ENCODE measurements at places on chromosomes 11 and 22.

GRCh38 chr11:77068457-77069335, 1.9 kb downstream of the CAPN5 start:
- DNase-seq = no peak

GRCh38 chr22:32752326-32752725, 49.2 kb upstream of the TIMP3 start:
- DNase-seq = peak; percentile 59

DNA sequence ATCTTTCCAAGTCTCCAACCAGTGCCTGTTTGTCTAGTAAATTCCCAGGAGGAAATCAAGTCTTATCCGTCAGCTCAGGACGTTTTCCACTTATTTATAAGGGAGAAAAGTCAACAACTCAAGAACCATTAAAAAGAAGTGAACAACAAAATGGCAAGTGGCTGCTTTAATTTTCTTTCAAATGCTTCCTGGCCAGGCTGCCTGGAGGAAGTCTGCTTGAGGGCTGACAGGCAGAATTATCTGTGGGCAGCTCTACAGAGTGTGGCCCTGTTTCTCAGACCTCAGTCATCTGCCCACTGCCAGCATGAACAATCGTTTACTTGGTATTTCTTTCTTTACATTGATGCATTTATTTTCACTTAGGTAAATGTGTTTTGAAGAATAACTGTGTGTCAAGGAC, 281.9 kb upstream of the ISX start:
- no peak for DNase-seq

DNA sequence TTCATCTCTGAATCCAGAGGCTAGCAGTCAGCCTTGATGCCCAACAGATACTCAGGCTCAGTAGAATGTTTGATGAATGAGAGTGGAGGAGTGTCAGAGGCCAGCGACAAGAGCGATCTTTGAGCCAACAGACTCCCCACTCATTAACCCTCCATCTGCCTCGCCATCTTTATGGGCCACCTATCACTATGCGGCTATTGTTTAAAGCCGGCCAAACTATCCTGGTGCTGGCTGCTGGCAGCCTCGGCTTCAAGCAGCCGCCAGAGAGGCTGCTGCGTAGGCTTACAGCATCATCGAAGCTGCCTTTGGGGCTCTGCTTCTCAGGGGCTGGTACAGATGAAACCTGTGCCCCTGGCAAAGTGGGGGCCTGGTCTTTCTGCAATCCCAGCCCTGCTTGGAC, 525.6 kb downstream of the INSC start:
- no peak for DNase-seq

GRCh38 chr11:110763249-110764011, 51.2 kb upstream of the ARHGAP20 start:
- DNase-seq = peak; percentile 65

GRCh38 chr11:98069861-98070260, 950.9 kb upstream of the CNTN5 start:
- DNase-seq = no peak

DNA sequence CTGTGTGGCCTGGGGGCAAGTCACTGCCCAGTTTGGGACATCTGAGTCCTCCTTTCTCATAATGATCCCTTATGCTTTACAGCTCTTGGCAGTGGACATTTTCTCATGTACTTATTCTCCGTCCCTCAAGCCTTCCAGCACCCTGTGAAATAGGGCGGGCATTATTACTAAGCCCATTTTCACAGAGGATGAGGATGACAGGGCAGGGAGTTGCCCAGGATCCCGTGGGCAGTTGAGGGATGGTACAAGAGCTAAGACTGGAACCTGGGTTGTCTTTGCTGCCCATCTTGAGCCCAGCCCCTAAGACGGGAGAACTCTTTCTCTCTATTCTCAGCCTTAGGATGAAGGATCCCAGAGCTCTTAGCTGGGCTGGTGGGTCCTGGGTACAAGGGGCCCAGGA, 11.2 kb downstream of the CD82 start:
- DNase-seq = no peak

- DNase-seq = no peak
Observed at GRCh38 chr11:110774138-110775014, 62.1 kb upstream of the ARHGAP20 start.

- DNase-seq = peak; percentile 79
Observed at GRCh38 chr11:65496304-65497140, 2.3 kb upstream of the MALAT1 start.

GRCh38 chr22:48238284-48238915, 1476.0 kb downstream of the TBC1D22A start:
- DNase-seq = no peak

DNA sequence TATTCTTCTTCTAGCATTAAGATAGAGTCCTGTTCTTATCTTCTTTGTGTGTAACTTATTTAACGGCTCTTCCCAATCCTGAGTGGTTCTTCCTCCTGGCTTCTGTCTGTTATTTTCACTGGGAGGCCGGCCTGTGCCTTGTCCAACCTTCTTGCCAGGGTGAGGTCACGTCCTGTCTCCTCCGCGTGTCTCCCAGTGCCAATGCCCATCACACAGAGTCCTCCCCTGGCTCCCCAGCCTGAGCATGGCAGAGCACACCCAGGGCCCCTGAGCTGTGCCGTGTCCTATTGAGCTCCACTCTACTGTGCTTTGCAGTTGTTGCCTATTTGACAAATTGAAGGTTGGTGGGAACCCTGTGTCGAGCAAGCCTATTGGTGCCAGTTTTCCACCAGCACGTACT, 487.3 kb downstream of the BRD1 start:
- DNase-seq = no peak

GRCh38 chr11:46684367-46684766, 16.1 kb downstream of the ARHGAP1 start:
- no peak for DNase-seq

GRCh38 chr11:71137376-71137775, 115.0 kb downstream of the SHANK2 start:
- no peak for DNase-seq

DNA sequence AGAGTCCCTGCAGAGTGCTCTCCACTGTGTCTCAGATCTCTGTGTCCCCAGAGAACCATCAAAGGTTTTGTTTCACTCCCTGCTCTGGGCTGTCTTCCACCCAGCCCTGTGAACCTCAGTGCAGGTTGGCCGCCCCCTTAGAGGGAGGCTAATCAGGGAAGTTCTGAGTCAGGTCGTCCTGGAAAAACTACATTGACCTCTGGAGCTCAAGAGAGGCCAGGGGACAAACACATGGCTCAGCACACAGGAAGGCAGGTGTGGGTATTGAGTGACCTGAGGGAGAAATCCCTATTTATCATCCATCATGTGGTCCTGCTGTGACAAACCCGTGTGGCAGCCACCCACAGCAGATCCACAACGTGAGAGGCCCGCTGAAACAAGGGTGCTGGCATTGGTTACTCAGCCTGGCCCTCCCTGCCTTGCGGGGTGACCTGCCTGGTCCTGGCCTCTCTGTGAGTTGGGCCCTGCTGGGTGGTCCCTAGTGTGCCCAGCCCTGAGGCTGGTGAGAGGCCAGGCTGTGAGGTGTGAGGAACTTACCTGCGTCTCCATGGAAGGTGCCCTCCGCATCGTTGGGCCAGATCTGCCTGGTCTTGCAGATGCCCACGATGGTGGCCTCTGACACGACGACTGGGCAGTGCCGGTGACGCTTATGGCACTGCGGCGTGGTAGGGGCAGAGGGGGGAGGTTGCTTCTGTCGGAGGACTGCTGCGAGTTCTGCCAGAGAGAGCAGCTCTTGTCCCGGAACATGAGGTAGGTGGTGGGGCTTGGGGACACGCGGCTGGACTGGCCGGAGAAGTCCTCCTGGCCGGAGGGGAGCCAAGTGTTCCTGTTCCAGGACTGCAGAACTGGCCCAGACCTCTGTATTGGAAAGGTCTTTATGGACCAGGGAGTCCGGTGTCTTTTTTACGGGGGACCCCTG, 669 bp upstream of the BCR start:
- DNase-seq = no peak

DNA sequence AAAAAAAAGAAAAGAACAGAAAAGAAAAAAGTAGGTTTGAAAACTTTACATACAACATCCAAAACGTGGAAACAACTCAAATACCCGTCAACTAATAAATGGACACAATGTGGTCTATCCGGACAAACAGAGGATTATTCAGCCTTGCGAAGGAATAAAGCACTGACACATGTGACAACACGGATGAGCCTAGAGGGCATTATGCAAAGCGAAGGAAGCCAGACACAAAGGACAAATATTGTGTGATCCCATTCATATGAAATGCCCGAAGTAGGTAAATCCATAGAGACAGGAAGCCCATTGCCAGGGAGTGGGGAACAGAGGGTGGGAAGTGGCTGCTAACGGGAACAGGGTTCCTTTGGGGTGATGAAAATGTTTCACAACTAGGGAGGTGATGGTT, 11.8 kb downstream of the RFPL1 start:
- DNase-seq = no peak

DNA sequence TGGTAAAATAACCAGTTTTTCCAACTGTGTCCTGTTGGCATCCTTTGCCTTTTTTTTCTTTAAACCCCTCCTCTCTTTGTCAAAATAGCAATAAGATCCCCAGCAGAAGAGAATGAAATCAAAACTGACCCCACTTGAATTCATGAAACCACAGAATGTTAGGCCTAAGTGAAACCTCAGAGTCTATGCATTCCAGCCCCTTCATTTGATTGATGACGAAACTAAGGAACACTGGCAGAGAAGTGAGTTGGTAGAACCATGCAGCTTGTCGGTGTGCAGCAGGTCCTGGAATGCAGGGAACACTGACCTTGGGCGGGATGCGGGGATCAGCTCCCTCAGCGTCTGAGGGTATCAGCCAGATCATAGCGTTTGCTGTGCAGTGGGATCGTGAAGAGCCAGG, 57.5 kb downstream of the GRK3 start:
- DNase-seq = peak; percentile 54

DNA sequence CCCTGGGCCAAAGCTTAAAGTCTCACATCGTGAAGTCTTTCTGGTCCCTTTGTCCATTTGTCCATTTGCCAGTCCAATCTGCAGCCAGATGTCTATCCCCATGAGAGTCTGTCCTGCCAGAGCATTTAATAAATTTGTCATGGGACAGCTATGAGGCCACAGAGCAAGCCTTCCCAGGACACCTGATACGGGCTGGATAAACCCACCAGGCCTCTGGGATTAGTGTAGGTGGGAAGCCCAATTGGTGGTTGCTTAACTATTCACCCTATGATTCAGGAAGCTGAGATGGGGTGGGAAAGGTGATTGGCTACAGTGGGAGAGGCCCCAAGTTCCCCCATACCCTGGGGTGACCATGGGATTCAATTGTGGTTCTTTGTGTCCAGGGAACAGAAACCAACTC, 39.9 kb downstream of the MYEOV start:
- no peak for DNase-seq

- DNase-seq = no peak
Observed at GRCh38 chr11:121494355-121495099, 41.8 kb upstream of the SORL1-AS1 start.

DNA sequence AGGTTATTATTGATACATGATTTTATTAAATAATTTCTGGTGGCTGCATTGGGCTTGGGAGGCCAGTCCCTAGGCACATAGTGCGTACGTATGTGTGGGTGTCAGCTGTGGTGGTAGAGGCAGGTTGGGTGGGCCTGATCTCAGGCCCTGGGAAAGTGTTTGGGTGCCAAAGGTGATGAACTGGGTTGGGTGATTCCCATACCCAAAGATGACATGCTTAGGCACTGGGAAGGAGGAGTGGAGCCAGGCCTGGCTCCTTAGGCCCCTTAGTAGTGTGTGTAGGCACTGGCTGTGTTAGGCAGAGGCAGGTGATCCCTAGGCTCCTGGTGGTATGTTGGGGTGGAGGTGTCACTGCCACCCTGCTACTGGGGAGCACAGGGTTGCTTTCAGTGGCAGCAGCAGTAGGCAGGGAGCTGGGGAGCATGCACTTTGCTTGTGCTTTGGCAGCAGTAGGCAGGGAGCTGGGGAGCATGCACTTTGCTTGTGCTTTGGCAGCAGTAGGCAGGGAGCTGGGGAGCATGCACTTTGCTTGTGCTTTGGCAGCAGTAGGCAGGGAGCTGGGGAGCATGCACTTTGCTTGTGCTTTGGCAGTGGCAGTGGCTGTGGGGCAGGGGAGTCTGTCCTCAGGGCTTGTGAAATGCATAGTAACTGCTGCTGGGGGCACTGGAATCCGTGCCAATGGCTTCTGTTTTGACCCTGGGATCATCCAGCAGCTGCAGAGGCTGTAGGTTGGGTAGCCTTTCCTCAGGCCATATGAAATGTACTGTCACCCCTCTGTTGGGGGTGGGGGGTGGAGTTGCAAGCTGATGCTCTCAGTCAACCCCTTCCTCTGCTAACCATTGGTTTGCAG, 84.4 kb downstream of the RRM1 start:
- DNase-seq = no peak

- no peak for DNase-seq
Observed at GRCh38 chr11:6474413-6474792, 662 bp upstream of the TRIM3 start.

DNA sequence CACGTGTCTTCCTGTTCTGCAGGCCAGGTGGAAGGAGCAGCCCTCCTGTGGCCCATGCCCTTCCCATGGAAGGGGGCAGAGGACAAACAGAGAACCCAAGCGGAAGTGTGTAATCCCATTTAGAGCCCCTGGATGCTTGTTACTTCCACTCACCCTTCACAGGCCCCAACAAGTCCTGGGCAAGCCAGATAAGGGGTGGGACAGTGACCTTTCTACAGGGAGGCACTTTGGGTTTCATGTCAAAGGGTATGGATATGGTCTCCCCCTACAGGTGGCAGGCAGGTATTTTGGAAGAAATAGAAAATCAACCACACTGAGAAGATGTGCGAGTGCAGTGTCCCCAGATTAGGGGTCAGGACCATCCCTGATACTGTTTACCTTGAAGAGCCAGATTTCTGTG, 11.4 kb downstream of the MPEG1 start:
- DNase-seq = no peak

DNA sequence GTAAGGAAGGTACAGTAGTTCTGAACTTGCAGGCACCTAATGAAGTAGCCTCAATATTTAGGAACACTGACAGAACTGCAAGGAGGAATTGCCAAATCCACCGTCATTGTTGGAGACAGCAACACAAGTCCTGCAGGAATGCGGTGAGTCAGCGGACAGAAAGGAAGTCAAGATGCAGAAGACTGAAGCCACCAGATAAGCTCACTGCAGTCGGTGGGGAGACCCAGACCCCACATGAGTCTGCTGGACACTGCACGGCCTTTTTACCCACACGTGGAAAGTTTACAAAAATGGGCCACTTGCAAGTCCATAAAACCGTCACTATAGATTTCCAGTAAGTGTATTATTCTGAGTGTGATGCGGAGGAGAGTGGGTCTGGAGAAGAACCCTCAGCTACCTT, 1471.6 kb downstream of the TBC1D22A start:
- DNase-seq = no peak

DNA sequence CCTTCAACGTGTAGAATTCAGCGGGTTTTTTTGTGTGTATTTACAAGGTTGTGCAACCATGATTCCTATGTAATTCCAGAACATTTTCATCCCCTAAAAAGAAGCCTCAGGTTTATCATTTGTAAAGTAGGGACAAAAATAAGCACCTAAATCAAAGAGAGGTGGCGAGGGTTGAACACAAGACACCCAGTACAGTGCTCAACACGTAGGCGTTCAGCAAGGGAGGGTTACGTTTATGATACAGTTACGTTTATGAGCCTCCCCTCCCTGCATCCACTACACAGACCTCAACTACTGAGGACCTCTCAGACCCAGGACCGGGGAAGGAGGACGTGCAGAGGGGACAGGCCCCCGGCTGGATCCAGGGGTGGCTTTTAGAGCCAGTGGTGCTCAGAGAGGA, 44.7 kb downstream of the FLRT1 start:
- DNase-seq = no peak

GRCh38 chr22:33883961-33884808, 36.1 kb downstream of the LARGE1 start:
- DNase-seq = no peak

- no peak for DNase-seq
Observed at GRCh38 chr22:32222991-32223390, 18.1 kb upstream of the RFPL2 start.
